ENCODE measurements at places on chromosomes 1 and 21.

DNA sequence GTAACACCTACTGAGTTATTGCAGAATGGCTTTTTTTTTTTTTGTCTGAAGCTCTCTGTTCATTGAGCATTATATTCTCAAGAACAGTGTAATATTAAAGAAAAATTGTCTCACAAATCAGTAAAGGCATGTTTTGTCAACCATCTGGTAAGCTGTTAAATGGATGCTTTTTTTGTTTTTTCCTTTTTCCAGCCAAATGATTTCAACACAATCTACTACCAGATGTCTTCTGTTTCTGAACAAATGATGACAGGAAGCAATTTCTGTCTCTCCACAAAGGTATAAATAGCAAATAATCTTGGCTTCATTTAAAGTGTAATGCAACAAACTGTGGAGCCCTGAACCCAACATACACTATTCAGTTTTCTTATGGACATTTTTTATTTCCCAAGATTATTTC lies 78.6 kb upstream of the RGS2 start:
- DNase-seq = no peak

DNA sequence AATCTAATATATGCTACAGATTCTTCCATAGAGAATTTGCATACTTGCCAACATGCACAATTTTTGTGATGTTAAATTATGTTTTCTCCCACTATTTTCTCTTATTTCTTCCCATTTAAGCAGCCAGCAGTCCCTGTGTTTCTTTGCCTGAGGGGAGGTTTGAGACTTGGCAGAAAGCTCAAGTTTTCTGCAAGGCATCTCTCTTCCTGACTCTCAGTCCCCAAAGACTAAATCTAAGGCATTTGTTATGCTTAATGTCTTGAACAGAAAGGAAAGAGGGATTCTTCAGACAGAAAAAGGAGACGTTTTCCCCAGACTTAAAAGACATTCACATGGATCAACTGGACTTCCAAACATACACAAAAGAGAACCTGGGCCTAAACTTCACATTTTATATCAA lies 354.4 kb downstream of the RYR2 start:
- no peak for DNase-seq

GRCh38 chr1:116111524-116112021 lies 374 bp downstream of the MAB21L3 start:
- no peak for DNase-seq

GRCh38 chr1:207648334-207649209 lies 3.6 kb downstream of the CR1L start:
- DNase-seq = no peak

DNA sequence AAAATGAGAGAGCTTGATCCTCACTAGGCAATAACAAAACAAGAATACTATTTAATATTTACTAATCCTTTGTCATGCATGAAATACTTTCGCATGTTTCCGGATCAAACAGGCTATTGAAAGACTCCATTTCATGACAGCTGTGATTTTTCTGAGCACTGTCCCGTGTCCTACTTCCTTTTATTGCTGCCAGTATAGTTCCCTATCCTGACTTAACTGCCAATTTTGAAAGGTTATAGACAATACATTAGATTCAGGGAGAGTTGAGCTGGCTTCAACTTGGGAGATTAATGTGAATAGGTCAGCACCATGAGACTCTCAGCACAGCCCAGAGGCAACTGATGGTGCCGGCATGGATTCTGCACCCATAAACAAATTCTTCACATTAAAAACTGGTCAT lies 225.8 kb downstream of the VAV3 start:
- no peak for DNase-seq

GRCh38 chr21:32457360-32457840 lies 44.9 kb downstream of the EVA1C start:
- no peak for DNase-seq

GRCh38 chr1:163013826-163014600 lies 55.1 kb upstream of the RGS4 start:
- no peak for DNase-seq

DNA sequence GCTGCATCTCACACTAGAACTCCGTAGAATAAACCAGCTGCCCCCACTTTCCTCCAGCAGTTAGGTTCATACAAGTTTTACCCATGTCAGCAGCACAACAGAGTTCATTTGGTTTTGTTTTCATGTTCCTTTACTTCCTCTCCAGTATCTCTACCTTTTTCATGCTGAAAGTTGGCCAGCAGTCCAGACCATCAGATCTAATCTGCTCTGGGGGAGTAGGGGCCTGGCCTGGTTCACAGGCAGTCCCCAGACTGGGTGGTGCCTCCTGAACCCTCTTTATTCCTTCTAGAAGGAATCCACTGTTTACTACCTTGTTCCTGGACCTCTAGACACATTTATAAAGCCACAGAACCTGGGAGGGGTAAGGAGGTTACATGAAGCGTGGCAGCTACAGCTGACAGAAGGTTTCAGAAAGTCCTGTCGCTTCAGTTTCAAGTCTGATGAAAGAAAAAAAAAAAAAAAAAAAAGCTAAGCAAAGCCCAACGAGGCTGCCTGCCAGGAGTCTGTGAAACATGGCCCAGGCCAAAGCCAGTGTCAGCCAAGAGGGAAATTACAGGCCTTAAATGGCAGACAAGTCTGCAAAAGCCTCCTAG lies 184.6 kb upstream of the JUN start:
- DNase-seq = no peak

DNA sequence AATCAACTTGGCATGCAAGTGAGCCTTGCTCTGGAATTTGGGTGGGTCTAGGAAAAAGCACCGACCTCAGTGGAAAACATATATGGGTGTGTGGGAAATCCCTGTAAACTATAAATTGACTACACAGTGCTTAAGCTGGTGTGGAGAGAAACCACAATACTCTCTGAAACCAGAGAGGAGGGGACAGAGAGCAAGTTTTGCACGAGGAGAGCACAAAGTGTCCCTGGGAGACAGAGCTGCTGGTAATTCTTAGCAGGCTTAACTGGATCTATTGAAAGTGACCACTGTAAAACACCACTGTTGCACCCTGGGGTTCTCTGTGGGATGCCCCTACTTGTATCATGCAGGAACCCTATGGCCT lies 12.8 kb downstream of the KCNJ15 start:
- no peak for DNase-seq

DNA sequence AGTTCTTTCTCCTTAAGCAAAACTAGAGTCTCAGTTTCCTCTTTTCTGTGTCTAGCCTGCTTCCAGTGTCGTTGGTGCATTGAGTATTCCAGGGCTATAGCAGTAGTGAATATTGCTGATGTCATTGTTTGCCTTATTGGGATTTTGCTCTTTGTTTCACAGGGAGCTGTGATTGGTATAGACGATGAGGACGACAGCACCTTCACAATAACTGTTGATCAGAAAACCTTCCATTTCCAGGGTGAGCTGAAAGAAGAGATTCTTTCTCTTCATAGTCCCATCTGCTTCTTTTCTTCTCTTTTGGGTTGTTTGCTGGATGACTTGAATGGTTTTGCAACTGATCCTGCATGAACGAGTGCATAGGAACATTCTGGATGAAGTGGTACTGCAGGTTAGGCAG lies 52.4 kb downstream of the OSBPL9 start:
- DNase-seq = no peak

GRCh38 chr1:165807613-165808012 lies 19.8 kb upstream of the UCK2 start:
- no peak for DNase-seq

Measured in activated CD4-positive, alpha-beta T cell treated with anti-CD3 and anti-CD28 coated beads for 1 hour (primary cell).